Thoracic aorta (tissue), 2 donors: ENCODE measurements at places on chromosomes 1 and 21. TPM values are rescaled to one million over a fixed set of nuclear protein-coding genes. Genes with fewer than 3 reads are reported as not detected.

DNA sequence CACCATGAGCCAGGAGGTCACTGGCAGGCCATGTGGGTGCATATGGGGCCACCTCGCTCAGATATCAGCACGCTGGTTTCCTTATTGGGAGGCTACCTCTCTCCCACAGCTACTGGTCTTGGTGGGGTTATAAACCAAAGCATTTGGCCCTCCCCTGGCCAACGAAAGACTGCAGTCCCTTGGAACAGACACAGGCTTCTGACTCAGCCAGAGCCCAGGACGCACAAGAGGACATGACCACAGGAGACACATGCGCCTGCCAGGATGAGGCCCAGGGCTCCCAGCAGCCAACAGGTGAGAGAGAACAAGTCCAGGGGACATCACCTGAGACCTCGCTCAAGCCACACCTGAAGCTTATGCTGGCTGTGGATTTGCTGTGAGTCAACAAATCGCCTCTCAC is 13.8 kb downstream of the NPHP4 start:
- no peak overlapping the region for H3K4me3 ChIP-seq
- H3K36me3 ChIP-seq = no peaks in the 10 kb centered on the region
- no peak for DNase-seq
- H3K27me3 ChIP-seq = no peaks in the 10 kb centered on the region
- no peak overlapping the region for H3K27ac ChIP-seq

- H3K27ac ChIP-seq = no peak overlapping the region
- DNase-seq = no peak
- H3K4me1 ChIP-seq = no peaks in the 10 kb centered on the region
- no peaks in the 10 kb centered on the region for H3K27me3 ChIP-seq
- H3K36me3 ChIP-seq = no peaks in the 10 kb centered on the region
These were observed 9.8 kb upstream of the SMAP2 start for GRCh38 chr1:40363721-40364120.

- H3K27me3 ChIP-seq = no peaks in the 10 kb centered on the region
- no peak overlapping the region for H3K27ac ChIP-seq
These were observed 8.6 kb downstream of the CDC14A start for GRCh38 chr1:100360790-100361510.

GRCh38 chr1:64471218-64472039 is 1.5 kb downstream of the CACHD1 start:
- no peak for DNase-seq
- no peak overlapping the region for H3K27ac ChIP-seq
- H3K4me1 ChIP-seq = peaks cover 4% of the 10 kb centered on the region
- H3K4me3 ChIP-seq = peak overlapping the region; percentile 89

Gene GPA33
- not detected for total RNA-seq

DNA sequence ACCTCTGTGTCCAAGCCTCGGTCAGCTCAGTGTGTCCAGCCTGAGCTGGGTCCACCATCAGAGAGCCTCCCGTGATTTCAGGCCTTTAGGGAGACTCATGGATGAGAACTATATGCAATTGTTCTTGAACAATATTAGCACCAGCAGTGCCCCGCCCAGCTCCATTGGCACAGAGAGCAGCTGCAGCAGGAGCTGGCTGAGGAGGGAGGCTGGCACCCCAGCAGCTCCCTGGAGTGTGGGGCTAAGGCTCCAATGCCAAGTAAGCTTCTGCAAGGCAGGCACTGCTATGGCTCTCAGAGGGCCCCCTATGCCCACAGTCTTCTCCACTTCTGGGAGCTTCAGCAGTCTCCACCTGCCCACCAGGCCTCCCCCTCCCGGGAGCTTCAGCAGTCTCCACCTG is 593.3 kb downstream of the MATN1 start:
- no peaks in the 10 kb centered on the region for H3K27me3 ChIP-seq
- no peak overlapping the region for H3K4me3 ChIP-seq
- H3K36me3 ChIP-seq = no peaks in the 10 kb centered on the region
- no peak overlapping the region for H3K27ac ChIP-seq
- DNase-seq = no peak

Gene AVPR1B
- not detected for total RNA-seq

DNA sequence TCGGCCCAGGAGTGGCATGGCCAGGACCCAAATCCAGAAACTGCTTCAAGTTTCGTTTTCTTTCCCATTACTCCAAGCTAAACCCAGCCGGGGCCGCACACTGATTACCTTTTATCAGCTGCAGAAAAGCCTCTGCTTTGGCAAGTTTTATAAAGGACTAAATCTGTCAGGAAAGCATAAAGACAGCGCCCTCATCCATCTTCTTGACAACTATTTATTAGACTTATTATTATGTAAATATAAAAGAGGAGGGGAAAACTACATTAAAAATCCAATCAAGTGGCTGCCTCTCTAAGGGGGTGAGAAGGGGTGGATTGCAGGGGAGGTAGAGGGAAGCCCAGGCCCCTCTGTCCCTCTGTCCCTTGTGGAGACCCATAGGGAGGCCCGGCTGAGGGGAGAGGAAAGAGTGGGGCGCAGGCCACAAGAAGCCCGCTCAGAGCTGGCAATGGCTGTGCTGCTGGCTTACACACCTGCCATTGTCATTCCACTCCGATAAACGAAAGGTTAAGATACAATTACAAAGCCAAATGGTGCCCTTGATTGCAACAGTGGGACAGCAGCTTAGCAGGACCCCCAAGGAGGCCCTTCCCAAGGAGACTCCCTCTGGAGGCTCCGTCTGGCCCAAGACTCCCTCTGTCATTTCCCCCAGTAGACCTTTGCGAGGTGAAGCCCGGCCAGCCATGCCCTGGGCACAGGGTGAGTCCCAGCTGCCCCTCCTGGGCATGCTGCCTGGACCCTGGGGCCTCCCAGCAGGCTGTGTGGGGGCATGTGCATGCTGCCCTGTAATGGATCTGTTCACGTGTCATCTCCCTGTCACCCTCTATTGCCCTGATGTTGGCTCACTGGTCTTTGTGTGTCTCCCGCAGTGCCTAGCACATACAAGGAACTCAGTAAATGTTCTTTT is 45.4 kb downstream of the KCND3 start:
- no peaks in the 10 kb centered on the region for H3K36me3 ChIP-seq
- no peak overlapping the region for H3K27ac ChIP-seq
- H3K4me3 ChIP-seq = no peak overlapping the region

GRCh38 chr1:53141487-53142055 is 867 bp downstream of the SLC1A7 start:
- H3K4me1 ChIP-seq = no peaks in the 10 kb centered on the region
- no peak overlapping the region for H3K4me3 ChIP-seq
- DNase-seq = no peak
- H3K27ac ChIP-seq = no peak overlapping the region

- no peaks in the 10 kb centered on the region for H3K27me3 ChIP-seq
- peaks cover 33% of the 10 kb centered on the region for H3K4me1 ChIP-seq
- peak overlapping the region; percentile 94 for H3K4me3 ChIP-seq
- no peaks in the 10 kb centered on the region for H3K36me3 ChIP-seq
- DNase-seq = no peak
- peak overlapping the region; percentile 3 for H3K27ac ChIP-seq
These were observed 1.7 kb downstream of the ALDH9A1 start for GRCh38 chr1:165696625-165697100.

GRCh38 chr1:33379631-33380354 is 51.1 kb downstream of the PHC2 start:
- DNase-seq = no peak
- no peak overlapping the region for H3K27ac ChIP-seq

Gene DPT
- total RNA-seq = 60.7 TPM

DNA sequence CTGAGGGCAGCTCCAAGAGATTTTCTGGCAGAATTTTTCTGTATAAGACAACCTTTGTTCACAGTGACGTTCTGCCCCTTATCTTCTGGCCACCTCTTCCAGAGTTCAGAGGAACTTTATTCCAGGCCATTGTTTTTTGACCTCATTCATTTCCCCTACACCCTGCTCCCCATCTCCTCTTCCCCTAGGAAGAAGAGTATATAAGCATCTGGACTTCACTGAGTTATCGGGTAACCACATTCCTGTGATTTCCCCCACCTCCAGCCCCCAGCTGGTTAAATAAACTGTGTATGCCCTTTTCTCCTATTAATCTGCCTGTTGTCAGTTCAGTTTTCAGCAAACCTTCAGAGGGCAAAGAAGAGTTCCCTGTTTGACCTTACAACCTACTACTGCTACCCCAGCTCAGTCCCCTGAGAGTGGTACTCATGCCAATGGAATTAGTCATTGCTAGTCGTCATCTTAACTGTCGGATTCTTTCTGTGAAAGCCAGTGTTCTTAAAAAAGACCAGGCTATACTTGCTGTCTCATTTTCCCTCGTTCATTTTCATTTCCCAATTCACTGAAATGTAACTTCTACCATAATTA is 14.3 kb upstream of the ALG14 start:
- H3K36me3 ChIP-seq = no peaks in the 10 kb centered on the region
- H3K27me3 ChIP-seq = no peaks in the 10 kb centered on the region
- peak overlapping the region; percentile 76 for H3K27ac ChIP-seq
- peaks cover 21% of the 10 kb centered on the region for H3K4me1 ChIP-seq
- DNase-seq = peak; percentile 51
